ENCODE measurements at places on chromosomes 7 and 10.

DNA sequence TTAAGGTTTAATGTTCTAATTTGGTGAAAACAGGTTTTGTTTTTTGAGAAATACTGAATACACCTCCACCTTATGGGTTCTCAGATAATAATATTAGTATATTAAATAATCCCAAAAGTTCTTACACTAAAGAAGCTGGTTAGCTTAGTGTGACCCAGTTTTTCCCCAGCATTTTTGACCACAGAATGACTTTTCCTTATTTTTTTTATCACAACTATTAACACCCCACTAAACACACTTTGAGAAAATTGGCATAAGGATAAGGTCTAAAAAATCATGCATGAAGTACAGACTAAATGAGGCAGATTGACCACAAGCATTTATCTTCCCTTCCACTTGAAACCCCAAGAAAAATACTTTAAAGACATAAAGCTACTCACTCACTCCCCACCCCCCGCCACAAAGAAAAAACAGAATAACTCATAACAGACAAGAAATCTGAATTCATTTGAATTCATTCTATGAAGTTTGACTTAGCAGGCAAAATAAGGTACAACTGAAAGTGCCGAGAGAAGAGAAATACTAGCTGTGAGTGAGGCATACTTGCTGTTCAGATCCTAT is 49.7 kb upstream of the WNT16 start:
- no peak for DNase-seq

GRCh38 chr7:44561962-44562621 is 11.6 kb downstream of the DDX56 start:
- no peak for DNase-seq

DNA sequence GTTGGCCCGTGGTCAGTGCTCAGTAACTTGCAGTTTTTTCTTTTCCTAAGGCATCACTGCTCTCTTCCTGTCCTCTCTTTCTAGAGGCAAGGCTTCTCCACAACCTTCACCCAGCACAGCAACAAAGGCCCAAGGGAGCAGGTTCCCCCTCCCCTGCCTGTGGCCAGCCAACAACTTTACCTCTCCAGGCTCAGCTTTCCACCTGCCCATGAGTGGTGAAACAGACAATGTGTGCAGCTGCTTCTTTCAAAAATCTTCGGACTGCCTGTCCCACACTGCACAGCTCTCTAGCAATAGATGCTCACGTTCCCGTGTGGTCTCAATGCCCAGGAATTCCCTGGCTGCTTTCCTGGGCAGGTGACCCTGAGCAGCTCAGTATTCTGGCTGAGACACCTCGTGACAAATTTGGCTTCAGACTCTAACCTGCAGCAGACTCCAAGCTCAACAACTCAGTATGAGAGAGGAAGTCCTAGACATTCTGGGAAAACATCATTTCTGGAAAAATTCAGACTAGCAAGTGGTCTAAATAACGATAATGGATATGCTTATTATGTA is 28.9 kb upstream of the TMEM72 start:
- DNase-seq = no peak

- DNase-seq = no peak
These were observed 536.0 kb upstream of the GALNT17 start for GRCh38 chr7:70595755-70596597.

DNA sequence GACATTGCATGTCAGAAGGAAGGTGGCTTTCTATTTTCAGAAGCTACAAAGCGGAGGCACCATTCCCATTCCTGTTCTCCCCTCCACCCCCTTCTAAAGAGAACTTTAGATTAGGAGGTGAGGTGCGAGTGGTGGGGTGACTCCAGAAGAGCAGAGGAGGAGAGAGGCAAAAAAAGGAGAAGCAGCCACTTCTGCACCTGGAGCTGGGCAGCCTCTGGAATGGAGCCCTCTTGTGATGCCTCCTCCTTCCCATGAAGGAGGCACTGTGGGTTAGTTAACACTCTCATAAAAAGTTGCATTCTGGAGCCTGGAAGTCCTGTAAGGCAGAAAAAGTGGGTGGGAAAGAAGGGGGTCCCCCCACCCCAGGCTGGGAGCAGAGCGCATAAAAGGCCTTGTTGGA is 4.8 kb downstream of the PTF1A start:
- no peak for DNase-seq

DNA sequence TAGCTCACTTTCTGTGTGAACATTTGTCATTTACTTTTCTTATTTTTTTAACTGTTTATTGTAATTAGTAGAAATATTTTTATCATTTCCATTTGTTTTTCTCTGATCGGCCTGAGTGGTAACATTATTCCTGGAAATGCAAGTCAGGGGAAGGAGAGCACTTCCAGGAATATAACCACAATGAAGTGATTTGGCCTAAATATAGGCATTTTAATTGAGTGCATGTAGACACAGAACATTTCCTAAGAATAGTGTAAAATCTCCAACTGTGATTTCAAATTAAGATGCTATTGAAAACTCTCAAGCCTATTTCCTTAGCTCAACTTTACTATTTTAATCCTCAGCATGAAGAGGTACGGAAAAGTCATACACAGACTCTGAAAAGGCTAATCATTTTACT is 86.5 kb upstream of the SKAP2 start:
- DNase-seq = no peak

GRCh38 chr7:34091321-34091917 is 186.1 kb downstream of the BMPER start:
- no peak for DNase-seq

DNA sequence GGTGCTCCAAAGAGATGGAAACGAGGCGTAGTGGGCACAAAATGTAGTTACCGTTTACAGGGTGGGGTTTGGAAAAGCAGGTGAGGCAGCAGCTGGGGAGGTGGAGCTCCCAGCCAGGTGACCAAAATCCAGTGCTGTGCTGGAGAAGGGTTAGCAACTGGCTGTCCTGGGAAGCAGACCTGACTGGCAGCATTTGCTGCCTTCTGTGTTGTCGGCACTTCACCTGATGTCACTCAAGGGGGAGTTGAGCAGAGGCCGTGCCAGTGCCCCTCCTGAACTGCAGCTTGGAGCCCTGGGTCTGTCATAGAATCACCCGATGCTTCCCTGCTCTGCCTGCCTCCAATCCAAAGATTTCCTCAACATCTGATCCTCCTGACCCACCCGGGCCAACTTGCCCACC is 12.8 kb downstream of the GCK start:
- DNase-seq = no peak

DNA sequence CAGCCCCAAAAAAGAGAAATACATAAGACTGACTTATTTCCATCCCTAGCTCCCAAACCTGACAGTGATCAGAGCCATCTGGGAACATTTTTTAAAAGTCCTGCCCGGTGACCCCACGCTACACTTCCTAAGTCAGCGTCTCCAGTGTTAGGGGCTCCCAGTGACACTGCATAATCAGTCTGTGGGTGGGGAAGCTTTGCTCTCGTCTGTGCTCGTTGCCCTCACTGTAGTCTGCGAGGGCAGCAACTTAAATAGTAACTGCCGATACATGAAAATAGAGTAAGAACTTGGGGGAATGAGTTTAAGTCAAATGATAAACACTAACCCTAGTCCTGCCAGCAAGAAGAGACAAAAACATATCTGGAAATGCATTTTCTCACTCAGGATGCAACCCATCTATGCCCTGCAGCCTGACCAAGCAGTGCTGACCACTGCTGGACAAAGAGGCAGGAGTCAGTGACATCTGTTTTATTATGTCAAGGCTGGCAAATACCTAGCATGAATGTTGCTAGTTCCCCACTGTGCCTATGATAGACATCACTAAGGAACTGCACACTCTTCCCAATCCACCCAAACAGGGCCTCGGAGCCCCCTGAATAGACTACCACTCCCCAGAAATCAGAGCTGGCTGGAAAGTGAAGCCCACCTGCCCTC is 18.7 kb downstream of the ERCC6 start:
- DNase-seq = no peak

DNA sequence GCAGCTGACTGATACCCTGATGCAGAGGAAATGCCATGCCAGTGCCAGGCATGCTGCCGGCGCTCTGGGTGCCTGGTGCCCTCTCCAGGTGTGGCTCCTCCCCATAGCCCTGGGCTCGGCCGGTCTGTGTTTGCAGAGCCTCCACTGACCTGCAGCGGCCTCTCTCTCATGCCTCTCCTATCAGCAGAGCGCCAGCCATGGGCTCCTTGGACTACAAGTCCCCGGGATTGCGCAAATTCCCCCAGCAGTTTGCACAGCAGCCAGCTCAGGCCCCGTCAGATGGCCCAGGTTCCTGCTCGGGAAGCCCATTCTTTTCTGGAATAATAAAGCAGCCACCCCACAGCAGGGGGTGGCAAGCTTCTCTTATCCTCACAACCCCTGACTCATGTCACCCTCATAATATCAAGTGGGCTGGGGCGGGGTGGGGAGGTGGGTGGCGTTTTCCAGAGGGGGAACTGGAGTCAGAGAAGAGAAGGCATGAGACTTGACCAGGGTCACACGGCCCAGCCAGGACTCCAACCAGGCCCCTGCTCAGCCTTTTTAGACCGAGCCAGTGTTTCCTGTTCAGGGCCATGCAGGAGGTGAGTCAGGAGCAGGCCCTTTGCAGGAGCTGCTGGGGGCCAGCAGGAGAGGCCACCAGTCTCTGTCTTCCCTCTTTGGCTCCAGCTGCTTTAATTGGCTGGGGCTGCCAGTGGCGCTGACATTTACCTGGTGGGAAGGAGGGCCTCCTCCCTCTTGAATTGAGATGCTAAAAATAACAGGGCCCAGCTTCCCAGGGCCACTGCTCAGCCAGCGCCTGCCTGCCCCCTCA is 58.6 kb downstream of the ZMIZ1 start:
- no peak for DNase-seq

GRCh38 chr7:134014935-134015334 is 112.2 kb upstream of the LRGUK start:
- DNase-seq = no peak

- DNase-seq = no peak
These were observed 107.8 kb downstream of the TBXAS1 start for GRCh38 chr7:139936760-139937310.

DNA sequence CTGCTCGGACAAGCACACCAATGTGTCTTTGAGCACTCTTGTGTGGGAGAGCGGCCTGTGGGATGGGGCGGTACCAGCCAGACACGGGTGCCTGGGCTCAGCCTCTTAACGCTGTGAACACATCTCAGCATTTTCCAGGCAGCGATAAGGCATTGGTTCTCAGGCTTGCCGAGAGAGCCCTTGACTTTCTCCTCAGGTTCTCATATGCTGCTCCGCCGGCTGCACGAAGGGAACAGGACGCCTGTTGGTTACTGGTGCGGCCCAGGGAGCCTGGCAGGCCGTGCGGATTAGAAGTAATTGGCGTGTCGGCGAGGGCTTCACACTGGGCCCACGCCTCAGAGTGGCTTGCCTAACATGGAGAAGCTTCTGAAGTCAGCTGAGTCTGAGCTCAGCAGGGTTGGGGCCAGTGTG is 456.7 kb upstream of the FOXK1 start:
- no peak for DNase-seq

GRCh38 chr7:135459076-135459475 is 50.8 kb downstream of the CNOT4 start:
- DNase-seq = no peak

DNA sequence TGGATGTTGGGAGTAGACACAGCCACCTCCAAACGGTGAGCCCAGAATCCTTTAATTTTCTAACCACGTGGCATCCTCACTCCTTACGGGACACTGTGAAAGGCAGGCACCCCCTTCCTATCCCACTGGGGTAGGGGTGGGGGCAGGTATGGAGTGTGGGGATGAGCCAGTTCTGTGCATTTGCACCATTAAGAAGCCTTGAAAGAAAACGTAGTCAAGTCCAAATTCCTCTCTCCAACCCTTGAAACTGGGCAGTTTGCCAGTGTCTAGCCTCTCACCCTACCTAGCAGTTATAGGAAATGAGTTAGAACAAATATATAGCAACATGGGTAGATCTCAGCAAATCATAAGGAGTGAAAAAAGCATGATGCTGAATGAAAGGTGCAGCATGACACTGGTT is 92.4 kb upstream of the LEP start:
- DNase-seq = no peak

GRCh38 chr10:11573497-11573896 is 38.0 kb downstream of the USP6NL start:
- no peak for DNase-seq

DNA sequence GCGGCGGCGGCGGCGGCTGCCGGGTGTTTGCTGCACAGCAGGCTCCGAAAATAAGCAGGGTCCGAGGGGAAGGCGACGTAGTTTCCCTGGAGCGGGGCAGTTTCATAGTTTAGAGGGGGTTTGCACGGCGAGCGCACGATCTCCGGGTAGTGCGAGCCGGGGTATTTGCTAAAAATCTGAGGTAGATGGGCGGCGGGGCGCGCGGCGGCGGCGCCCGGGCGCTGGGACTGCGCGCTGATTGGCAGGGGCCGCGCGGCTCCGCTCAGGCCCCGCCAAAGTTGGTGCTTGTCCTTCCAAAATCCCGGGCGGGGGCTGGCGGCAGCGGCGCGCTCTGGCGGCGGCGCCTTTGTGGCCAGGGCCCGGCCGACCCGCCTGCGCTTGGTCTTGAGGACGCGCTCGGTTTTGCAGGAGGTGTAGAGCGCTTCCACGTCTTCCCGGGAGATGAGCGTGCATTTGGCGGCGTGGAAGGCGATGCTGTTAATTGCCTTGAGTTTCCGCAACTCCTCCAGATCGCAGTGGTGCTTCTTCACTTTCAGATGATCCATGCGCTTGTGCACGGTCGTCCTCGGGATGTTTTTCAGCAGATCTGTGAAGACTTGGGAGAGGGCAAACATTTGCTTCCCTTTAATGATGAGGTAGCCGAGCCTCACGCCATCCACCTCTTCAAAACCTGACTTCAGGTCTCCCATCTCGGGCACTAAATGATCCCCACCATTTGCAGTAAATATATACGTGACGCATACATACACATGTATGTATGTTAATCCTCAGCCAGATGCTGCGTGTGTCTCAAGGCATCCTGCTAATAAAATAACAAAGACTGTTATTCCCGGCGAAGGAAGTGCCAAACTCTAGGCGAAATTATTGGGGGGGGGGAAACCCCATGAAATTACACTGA is 8.1 kb downstream of the SKIDA1 start:
- no peak for DNase-seq

- no peak for DNase-seq
These were observed 82.7 kb upstream of the SAMD8 start for GRCh38 chr10:75028748-75029147.

GRCh38 chr7:122543891-122544290 is 155.0 kb downstream of the RNF133 start:
- no peak for DNase-seq

DNA sequence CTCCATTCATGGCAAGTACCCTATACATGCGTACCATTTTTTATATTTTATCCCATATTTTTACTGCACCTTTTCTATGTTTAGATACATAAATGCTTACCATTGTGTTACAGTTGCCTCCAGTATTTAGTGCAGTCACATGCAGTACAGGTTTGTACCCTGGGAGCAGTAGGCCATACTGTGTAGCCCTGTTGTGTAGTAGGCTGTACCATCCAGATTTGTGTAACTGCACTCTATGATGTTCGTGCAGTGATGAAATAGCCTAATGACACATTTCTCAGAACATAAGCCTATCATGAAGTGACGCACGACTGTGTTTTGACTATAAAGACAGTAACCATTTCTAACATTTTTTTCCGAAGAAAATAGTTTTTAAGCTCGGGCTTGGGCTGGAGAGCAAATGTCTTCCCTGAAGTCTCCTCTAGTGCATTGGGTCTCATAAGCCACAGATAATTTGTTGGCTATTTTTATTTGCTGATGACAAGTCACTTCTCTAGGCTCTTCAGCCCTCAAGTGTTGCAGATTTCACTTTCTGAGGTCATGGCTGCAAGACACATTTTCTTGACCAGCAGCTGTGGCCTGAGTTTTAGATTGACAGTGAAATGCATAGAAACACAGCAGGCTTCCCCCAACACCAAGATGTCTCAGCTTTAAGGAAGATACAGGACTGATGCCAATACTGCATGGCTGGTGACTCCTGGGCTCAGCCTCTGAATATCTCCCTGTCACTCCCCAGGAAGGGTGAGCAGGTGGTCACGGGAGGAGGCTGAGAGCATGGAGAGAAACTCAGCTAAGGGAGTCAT is 26.9 kb downstream of the EPDR1 start:
- no peak for DNase-seq

- DNase-seq = no peak
These were observed 136.3 kb downstream of the DOCK4 start for GRCh38 chr7:112069879-112070321.
